Activated T-cell treated with anti-CD3 and anti-CD28 coated beads for 24 hours (primary cell): ENCODE measurements at places on chromosomes 6 and 20.
A peak's percentile ranks its signal among the peaks of the same experiment; 100 is the strongest.

GRCh38 chr6:5783584-5784089 is 223.1 kb downstream of the NRN1 start:
- no peak for DNase-seq

DNA sequence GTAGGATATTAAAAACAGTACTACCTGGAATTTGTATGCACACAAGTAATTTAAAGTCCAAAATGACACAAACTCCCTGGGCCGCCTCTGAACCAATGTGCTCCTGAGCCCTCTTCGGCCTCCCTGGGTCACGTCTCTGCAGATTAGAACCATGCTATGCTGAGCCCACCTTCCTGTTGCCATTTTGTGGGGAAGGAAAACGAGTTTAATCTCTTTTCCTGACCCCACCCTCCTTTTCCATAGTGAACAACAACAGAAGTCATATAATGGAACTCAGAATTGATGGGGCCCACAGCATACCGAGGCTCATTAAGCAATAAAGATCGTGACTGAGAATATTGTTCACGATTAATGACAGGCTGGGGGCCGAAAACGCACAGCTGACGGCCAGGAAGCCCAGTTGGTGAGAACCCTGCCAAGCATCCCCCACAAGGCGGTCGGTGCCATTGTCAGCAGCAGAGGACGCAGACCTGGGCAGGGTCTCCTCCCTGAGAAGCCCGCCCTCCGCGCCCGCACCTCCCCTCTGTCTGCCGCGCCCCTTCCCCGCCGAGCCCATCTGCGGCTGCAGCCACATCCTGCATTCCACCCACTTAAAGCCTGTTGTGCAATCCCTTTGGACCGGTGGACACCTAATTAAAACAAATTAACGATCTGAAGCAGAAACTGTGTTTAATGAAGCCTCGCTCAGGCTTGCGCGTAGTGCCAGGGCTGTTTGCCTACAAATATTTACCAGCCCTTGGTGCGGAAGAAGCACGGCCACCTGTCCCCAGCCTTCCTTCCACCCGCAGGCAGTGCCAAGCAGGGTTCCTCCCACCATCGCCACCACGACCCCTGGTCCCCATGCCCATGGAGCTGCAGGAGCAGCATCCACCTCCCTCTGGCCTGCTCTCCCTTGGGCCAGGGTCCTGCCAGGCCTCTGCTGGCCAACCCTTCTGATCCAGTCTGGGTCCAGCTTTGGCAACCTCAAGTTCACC is 68.1 kb downstream of the DLL1 start:
- DNase-seq = no peak

DNA sequence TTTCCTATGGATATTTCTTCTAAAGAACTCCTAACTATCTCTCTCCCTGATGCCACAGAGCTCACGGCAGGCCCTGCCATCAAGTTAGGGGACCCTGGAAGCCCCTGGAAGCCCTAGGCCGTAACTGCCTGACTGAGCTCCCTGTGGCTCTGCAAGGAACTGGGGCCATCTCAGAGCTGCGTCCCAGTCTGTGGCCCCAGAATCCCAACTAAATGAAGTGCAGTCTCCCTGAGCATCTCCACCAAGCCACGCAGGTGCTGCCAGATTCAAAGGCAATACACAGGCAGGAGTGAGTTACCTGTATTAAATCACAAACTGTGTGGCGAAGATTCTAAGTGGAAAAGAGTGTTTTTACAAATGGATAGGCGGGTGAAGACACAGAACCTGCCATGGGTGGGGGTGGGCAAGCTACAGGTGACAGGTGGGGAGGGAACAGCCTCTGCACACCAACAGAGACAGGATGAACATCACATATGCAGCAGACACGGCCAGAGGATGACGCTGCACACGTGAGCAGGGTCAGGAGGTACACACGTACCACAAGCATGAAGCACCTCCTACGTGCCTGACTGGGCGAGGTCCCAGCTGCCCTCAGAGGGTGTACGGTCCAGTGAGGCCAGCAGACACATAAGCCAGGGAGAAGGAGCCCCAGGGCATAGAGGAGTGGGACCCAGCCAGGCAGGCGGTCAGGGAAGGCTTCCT is 358.5 kb downstream of the ZFAND3 start:
- no peak for DNase-seq

DNA sequence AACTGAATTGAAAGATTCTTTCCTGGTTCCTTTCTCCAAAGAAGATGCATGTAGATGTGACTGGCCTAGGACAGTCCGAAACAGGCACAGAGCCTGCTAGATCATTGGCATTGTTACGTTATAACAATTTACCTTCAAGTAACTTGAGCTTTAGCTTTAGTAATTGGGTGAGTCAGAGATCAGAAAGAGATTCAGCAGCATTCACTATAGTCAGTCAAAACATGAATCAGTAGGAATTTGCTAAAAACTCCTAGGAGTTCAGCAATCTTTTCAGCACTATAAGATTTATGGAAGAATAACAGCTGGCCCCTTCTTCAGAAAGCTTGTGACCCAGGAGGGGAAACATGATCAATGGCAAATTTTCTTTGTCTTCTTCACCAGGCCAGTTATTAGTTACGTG is 281.7 kb upstream of the PRDM1 start:
- no peak for DNase-seq

DNA sequence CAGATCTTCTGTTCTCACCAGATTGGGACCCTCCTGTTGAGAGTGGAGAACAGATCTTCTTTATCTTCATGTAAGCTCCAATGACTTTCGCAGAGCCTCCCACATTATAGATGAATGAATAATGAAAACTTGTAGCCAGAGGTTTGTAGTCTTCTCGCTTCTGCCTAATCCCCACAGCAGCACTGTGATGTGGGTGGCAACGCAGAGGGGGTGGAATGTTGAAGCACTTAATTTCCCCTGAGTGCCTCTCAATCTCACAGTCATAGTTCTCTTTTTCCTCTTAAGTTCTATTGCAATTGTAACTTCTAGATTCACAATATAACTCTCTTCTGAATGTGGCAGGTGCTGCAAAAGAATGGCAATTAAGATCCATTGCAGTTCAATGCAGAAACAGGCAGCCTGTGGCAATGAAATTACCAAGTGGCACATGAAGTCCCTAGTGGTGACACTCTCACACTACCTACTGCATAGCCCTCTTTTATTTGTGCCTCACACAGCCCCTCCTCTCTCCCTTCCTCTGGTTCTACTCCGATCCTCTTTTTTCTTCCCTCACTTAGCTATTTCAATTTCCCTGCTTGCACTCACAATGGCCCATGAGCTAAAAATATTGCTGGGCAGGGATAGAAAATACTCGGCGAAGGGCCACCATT is 281.9 kb downstream of the UBE3D start:
- DNase-seq = no peak

DNA sequence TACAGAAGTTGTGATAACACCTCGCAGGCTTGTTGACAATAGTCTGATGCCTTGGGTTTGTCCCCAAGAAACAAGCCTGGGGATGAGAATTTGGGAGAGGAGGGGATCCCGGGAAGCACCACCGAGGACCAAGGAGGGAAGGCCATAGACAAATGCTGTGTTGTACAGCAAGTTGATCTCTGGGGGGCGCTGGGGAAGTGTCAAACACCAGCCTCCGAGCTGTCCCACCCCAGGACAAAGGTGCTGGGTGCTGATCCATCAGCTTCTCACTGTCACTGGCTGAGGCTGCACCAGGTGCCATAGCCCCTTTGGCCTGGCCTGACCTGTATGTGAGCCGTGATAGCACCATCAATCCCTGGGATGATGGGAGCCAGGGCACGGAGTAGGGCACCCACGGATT is 64.0 kb downstream of the SYNDIG1 start:
- DNase-seq = no peak

- no peak for DNase-seq
Measured at GRCh38 chr6:30211899-30212298, 1.3 kb downstream of the TRIM26 start.

GRCh38 chr6:42427871-42428270 is 23.9 kb downstream of the TRERF1 start:
- DNase-seq = no peak

GRCh38 chr20:5753814-5754213 is 3.6 kb downstream of the SHLD1 start:
- no peak for DNase-seq

DNA sequence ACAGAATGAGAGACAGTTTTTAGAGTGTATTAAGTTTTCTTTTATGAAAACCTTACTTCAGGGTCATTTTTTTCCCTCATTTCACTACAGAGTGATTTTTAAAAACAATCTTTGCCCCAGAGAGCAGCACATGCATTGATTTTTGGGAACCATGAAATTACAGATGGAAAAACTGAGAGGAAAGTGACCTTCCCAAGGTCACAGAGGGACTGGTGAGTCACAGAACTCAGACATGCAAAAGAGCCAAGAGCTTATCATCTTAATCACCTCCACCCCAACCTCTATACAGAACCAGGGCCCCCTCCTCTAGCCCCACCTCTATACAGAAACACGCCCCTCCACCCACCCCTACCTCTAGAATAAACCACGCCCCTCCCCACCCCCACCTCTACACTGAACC is 10.7 kb downstream of the PXMP4 start:
- no peak for DNase-seq

DNA sequence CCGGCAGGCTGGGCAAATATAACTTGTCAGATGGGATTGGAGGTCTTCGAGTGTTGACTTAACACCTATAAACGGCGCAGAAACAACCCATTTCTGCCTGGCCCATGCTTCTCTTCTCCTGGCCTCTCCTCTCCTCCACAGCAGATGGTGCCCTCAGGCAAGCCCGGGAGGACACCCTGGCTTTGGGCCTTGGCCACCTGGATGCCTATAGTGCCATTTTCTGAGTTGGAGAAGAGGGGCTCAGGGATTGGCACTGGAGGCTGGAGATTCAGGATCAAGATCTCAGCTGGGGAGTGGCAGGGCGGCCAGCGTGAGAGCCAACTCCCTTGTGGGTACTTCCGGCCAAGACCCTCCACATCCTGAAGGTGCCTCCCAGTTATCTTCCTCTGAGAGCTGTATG is 211.9 kb upstream of the PMEPA1 start:
- DNase-seq = no peak

- no peak for DNase-seq
Measured at GRCh38 chr6:37696841-37697662, 631 bp downstream of the MDGA1 start.

GRCh38 chr6:38213251-38213658 is 393.7 kb downstream of the ZFAND3 start:
- DNase-seq = no peak

DNA sequence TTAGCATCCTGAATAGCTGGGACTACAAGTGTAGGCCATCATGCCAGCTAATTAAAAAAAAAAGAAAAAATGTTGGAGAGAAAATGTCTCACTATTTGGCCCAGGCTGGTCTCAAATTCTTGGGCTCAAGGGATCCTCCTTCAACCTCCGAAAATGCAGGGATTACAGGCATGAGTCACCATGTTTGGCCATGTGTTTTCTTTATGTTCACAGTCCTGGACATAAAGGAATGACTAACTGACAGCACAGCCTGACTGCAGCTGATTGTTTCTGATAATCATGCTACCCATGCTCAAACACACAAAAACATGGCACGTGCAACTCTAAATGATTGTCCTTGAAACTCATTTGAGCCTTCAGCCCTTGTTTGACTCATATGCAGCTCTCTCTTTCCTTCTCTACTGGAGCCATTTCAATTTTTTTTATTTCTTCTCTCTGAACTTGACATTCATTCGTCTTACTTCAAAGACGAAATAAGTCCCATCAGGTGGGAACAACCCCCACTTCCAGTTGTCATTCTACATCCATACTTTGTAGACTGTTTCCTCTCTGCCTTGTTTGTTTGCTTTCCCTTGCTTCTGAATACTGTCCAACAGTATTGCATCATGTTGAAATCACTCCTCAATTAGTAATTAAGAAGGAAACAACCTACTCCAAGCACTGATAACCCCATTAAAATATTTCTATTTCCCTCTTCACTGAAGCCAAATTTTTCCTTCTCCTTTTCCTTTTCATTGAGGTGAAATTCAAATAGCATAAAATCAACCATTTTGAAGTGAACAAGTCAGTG is 413.0 kb downstream of the BMP2 start:
- DNase-seq = no peak

DNA sequence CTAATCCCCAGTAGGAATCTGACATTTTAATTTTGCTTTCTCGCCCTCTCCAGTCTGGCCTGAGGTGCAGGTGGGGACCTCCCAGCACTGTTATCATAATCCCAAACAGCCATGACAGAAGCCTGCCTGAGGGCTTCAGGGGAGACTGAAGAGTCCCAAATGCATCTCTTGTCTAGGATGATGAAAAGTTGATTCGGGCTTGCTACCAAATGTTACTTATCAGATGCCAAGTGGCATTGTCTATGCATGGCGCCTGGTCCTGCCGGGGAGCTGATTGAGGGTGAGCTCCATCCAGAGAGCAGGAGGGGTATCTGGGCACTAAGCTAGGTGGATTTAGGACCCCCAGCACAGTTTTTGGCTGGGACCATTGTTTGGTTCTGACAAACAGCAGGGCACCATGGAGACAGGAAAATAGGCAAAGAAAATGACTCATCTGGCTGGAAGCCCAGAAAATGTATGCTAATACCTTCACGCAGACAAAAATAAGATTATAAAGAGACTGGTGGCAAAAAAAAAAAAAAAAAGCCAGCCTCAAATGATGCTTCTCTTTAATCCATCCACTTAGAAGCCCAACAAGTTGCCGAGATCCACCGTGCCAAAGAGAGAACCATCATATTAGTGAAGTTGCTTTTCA is 513.7 kb upstream of the SULF2 start:
- DNase-seq = no peak

GRCh38 chr6:91653076-91653723 is 1066.3 kb upstream of the MAP3K7 start:
- no peak for DNase-seq

DNA sequence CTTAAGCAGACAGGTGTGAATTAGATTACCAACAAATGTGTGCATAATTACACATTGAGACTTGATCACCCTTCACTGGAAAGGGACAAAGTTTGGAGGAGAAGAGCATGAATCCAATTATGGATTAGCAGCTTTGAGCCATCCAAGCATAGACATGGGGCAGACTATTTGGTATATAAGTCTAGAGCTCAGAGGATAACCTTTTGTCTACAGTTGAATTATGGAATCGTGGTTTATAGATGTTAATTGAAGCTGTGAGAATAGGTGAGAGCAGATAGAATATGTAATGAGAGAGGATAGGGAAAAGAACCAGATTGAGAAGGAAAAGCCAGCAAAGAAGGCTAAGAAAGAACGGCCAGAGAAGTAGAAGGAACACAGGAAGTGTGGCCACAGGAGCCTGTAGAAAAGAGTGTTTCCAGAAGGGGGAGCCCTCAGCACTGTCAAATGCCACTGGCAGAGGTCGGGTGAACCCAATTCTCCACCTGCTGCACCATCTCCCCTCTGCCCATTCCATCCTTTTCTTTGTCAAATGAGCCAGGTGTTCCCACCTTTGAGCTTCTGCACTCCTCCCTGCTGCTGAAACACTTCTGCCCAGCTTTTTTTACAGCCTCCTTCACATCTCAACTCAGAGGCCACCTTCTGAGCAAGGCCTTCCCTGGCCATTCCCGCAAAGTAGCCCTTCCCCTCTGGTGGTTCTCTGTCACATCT is 7.3 kb downstream of the DNTTIP1 start:
- DNase-seq = peak; percentile 54

DNA sequence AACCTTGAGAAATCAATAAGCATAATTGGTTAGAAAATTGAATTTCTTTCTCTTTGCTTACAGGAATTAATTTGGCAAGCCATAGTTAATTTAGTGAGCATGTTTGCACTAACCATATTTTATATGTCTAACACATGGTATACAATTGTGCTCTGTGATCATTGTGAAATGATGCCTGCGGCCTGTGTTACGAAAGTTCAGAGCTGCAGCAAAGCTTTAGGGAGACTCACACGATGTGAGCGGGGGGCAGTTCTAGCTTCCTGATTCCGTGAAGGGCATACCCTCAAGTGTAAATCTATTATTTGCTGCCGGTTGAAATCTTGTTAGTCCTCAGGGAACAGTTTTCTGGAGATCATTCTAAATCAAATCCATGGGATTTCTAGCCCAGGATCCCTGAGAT is 25.5 kb upstream of the ADTRP start:
- no peak for DNase-seq

GRCh38 chr6:53945765-53946407 is 151.1 kb downstream of the LRRC1 start:
- DNase-seq = no peak
